ENCODE measurements at places on chromosomes 5 and 9. TPM values are rescaled to one million over a fixed set of nuclear protein-coding genes. Genes with fewer than 3 reads are reported as not detected.

- DNase-seq: no peak
These were observed 323.9 kb upstream of the PTGER4 start for GRCh38 chr5:40355846-40356245.

AQP3 gene
- total RNA-seq: 48.0 TPM

DNA sequence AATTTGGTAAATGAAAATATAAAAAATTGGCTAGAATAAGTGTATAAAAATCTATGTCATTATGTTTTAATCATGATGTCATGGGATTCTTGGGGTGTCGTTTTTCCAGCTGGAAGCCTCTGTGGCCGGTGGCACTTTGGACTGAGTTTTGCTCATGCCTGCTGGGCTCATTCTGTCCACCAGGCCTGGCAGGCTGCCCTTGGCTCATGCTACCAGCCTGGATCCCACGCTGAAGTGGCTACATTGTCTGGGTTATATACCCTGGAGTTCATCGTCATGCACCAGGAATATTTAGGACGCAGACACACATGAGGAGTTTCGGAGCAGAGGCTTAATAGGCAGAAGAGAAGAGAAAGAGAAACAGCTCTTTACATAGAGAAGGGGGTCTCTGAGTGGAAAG lies 1913.7 kb upstream of the WWC1 start:
- DNase-seq: no peak

DNA sequence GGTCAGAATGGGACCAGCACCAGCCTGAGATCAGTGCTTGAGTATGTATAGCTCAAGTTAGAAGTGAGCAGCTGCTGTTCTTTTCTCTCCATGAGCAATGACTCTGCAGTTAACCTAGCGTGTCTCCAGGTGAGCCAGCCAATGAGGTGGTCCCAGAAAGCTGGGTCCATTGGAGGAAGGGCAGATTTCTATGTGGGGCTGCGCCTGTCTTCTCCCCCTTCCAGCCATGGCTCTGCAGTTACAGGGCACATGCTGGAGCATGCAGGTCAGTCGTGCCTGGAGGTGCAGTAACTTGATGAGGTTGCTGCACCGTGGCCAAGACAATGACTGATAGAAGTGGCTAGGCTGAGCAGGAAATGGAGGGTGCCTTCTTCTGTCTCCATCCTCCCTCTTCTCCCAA lies 29.6 kb upstream of the CXCL14 start:
- no peak for DNase-seq

DNA sequence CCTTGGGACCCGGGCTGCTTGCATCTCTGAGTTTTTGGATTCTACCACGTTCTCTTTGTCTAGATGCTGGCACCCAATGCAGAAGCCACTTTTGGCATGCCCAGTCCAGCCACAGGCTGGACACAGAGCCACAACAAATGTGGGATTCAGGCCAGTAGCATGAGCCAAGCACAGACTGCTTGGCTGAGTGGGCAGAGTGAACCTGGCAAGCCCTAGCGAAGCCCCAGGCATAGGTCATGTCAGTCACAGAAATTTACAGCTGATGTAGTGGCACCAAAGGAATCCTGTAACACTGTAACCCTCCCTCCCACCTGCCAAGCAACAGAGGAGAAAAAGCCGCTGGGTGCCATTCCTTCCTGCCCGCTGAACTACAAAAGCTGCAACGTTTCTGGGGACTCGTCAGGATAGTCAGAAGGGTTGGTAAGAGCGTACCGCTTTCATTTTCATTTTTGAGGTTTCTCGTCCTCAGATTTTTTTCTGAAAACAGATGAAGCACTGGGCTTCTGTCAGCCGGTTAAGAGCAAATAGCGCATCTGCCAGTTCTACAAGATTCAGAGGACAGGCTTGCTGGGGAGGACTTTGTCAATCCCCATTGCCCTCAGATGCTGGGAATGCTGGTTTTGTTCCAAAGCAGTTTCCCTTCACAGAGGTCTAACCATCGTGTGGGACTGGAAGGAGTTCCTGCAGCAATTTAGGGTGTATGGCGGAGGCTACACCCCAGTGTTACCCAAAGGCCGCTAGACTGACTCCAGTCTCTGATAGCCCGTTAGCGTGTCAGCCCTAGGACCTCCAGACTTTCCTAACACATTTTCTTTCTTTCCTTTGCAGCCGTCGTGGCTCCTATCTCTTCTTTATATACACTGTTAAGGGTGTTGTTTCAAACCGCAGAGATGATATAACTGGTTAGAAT lies 399.0 kb downstream of the HTR1A start:
- no peak for DNase-seq

OCLN gene
- total RNA-seq: 2.7 TPM

DNA sequence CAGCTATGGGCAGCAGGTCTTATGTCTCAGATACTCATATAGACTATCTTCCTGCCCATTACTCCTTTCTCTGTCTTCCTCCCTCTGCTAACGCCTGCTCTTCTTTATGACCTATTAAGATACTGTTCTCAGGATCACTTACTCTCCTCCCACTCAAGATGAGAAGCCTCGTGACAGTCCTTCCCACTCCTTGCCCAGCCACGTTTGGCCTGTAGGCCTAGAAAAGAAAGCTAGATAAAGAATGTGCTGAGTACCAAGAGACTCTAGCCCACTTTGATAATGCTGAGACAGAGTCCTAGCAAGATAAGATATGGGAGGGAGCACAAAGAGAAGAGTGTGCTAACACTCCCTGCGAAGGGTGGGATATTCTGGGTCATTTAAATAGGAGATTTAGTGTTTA lies 6.8 kb upstream of the DENND4C start:
- DNase-seq: no peak

DNA sequence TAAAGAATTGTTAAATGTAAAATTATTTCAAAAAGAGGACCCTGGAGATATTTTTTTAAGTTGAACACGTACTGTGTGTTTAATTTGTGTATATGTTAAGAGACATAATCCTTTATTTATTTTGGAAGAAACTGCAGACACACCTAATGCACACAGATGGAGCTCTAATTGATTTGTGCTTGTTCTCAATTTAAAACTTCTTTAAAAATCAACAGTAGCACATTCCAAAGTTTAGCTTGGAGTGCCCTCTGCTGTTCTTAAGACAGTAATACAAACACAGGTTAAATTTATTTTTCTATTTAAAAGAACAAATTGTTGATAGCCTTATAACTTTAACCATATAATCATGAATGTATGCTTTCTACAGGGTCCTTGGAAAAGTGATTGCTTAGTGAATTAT lies 277.6 kb upstream of the ADAMTS16 start:
- DNase-seq: no peak

DNA sequence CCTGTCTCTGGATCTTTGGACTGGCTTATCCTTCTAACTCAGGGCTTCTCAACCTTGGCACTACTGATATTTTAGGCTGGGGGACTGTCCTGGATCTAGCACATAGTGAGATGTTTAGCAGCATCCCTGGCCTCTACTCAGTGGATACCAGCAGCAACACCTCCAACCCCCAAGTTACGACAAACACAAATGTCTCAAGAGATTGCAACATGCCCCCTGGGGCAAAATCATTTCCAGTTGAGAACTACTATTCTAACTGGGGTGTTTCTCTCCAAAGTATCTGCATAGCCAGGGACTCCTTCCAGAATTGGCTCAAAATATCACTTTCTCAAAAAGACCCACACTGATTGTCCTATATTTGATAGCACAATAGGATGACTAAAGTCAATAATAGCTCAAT lies 7.2 kb upstream of the TLR4 start:
- no peak for DNase-seq

SLC31A2 gene
- total RNA-seq: 6.0 TPM

- no peak for DNase-seq
These were observed 7.0 kb upstream of the MRNIP start for GRCh38 chr5:179865491-179866240.

DNA sequence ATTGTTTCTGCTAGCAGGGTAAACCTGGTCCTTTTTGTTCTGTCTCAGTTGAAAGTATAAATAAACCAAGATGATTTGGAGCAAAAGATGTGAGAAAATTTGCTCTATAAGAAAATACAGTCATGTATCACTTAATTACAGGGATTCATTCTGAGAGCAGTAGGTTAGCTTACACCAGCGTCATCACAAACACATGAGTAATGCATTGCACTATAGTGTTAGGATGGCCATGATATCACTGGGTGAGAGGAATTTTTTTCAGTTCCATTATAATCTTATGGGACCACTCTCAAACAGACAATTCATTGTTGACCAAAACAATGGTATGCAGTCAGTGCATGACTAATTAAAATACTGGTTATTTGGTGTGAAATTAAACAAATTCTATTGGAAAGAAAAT lies 430.9 kb downstream of the CHSY3 start:
- no peak for DNase-seq

DNA sequence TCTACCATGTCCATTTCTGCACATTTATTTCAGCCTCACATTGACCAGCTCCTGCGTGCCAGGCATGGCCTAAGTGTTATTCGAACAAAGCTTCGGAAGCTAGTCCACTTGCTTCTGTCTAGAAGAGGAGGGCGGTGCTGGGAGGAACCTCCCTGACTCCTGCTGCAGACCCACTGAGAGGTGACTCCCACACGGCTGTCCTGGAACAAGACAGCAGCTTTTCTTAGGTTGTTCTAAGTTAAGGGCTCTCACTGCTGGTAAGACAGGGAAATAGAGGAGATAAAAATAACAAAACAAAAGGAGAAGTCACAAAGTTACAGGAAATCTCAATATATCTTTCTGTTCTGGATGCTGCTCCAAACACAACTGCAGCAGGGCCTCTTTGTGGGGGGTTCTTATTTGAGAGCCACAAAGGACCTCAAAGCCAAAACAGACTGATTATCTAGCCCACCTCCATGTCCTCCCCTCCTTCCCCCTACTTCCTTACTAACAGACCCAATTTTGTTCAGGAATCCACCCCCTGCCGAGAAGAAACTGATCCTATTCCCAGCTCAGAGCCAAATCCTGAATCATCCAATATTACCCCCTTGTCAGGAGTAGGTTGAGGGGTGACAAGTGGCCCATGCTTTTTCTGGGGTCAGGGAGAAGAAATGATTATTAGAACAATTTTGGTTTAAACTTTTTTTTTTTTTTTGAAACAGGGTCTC lies 28.4 kb upstream of the KCNIP1 start:
- no peak for DNase-seq

EGFLAM gene
- total RNA-seq: not detected

MVB12B gene
- total RNA-seq: 26.9 TPM

DNA sequence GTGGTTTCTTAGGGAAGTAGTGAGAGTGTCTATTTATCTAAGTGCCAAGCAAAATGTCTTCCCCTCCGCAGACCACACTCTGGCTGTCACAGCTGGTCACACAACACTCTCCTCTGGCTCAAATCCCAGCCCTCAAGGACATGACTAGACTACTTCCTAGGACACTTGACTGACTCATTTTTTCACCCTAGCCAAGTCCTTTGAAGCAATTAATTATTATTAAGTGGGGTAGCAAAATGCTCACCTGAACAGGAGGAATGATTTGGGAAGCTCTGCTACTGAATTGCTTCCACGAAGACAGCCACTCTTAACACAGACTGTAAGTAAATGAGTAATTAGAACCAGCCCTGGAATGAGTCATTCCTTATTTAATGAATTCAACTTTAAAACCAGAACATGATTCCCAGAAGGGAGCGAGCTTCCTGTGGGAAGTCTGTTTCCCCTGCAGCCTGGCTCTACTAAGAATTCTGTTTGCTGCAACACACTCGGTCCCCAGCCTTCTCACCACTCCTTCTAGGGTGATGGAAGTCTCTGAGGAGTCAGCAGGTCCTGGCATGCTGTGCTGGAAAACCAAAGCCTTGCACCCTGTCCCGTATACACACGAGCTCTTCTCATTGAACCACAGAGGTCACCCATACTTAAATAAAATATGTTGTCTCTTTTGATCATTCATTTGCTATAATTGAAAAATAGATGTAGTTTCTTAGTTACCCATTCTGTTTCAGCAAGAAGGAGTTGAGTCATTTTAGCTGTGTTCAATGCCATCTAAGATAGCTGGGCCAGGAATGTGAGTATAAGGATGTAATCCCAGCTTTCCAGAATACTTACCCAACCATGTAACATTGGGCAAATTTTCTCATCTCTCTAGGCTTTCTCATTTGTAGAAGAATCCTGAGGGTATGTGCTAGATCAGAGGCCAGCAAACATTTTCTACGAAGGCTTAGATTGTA lies 218.6 kb upstream of the RASEF start:
- no peak for DNase-seq

- no peak for DNase-seq
These were observed 36.9 kb upstream of the TESK1 start for GRCh38 chr9:35568196-35568595.

GRCh38 chr5:634191-634590 lies 22.1 kb downstream of the CEP72 start:
- DNase-seq: no peak

DNA sequence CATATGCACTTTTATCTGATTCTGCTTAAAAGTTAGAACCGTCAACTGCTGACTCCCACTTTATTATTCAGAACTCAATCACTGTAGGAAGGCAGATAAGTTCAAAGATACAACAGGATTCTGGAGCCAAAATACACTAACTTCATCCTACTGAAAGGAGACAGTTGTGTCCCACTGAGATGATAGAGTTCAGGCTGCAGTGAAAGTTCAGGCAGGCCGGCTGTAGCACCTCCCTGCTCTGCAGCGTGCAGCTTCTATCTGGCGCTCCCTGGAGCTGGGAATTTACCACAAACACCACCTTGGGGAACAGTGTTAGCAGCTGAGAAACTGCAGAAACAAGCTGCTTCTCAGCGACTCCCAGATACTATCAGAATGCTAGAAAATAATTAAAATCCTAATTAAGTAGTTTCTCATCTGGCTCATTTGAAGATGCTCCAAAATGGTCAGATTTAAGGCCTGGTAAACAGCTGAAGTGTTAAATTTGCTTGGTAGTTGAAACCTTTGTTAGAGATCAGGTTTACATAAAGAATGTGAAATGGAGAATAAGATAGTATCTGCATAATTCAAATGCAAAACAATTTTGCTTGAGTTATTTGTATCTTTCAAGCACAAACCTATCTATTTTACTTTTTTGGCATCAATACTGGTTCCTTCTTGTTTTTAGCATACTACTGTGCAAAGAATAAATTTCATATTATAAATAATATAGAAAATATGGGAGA lies 52.3 kb upstream of the CNTLN start:
- DNase-seq: no peak

PALM2AKAP2 gene
- not detected for total RNA-seq

NSMF gene
- 82.8 TPM for total RNA-seq

NUDT12 gene
- total RNA-seq: not detected

DNA sequence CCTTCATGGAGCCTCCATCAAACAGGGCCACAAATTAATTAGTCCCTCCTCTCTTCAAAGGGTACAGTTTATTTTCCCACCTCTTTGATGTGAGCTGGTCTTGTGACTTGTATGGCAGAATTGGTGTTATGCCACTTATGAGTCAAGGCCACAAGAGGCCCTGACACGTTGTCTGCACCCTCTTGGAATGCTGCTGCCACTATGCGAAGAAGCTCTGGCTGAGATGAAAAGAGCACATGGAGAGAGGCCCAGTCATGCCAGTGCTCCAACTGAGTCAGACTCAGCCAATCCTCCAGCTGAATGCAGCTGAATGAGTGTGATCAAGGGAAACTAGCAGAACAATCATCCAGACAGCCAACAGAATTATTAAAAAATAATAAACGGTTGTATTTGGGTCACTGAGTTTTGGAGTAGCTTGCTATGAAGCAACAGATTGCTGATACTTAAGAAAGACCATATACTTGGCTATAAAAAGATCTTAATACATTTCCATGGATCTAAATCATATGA lies 128.3 kb downstream of the MARCHF11 start:
- DNase-seq: no peak

Data from CD8-positive, alpha-beta T cell (primary cell).